ENCODE measurements at places on chromosomes 3 and 15. TPM values are rescaled to one million over a fixed set of nuclear protein-coding genes. Genes with fewer than 3 reads are reported as not detected.

DNA sequence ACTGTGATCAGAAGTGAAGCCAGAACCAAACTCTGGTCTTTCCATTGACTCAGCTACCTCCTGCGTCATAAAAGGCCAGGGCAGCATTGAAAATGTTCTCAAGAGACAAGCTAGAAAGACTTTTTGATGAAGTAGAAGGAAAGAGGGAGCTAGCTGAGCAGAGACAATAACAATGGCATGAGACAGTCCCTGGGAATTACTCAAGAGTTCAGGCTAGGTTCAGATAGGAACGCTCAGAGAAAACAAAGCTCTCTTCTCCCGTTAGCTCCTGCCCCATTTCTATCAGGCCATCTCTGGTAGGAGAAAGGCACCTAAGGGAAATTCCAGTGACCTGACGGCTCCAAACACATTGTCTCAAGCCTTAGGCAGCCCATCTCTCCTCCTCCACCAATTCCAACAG, 7.0 kb upstream of the OXTR start:
- DNase-seq = no peak

DNA sequence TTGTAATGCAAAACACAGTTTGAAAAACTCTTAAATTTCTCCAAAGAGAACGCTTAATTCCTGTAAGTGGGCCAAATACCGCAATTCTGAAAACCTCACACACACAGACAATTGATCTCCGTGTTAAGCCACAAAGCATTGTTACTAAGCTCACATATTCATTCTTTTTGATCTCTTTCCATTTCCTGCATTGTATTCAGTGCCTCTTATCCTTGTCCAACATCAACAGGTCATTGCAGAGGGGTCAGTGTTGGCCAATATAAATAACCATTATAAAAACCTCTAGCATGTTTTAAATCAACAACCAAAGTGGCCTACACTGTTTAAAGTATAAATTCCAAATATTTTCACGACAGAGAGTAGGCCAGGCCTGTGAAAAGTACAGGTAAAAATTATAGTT, 171.1 kb downstream of the PDZRN3 start:
- DNase-seq = no peak

C3orf70 gene
- polyA plus RNA-seq = 0.75 TPM

ANKUB1 gene
- polyA plus RNA-seq = not detected

GRCh38 chr3:119937229-119937628, 155.3 kb downstream of the NR1I2 start:
- no peak for DNase-seq

- no peak for DNase-seq
Observed at GRCh38 chr3:144852999-144853398, 881.4 kb downstream of the DIPK2A start.

- peak; percentile 41 for DNase-seq
Observed at GRCh38 chr3:48558493-48559134, 2.0 kb upstream of the PFKFB4 start.

GRCh38 chr3:126491221-126492013, 15.7 kb upstream of the ZXDC start:
- no peak for DNase-seq

DNA sequence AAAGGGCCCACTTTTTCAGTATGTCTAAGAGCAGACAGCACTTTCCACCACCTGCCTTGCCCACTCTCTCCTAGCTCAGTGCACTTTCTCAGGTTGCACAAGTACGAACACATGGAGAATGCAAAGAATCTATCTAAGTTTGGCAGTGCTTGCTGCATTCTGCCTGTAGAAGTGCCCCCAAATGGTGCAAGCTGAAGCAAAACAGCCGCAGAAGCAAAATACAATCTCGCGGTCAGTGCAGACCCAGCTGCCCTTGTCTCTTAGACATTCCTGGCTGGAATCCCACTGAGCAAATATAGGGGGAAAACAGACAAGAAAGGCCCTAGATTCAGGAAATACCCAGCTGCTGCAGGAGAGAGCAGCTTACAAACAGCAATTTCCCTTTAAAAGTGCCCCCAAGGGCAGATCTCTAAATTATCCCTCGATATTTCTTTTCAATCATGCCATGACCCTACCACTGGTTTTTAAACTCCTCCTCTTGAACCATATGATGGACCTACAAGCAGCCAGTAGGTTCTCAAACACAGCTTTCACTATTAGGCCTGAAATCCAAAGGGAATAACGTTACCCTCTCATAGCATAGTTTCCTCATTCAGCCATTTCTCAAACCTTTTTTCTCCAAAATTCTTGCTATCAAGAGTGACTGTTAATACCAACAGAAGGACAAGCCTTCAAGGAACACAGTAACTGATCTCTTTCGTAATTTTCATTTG, 67.0 kb downstream of the TNIK start:
- no peak for DNase-seq

- DNase-seq = no peak
Observed at GRCh38 chr3:123951522-123952447, 9.2 kb downstream of the CCDC14 start.

GRCh38 chr3:46695962-46696894, 2.7 kb upstream of the ALS2CL start:
- DNase-seq = peak; percentile 85

LRRC57 gene
- 13.7 TPM for polyA plus RNA-seq

DNA sequence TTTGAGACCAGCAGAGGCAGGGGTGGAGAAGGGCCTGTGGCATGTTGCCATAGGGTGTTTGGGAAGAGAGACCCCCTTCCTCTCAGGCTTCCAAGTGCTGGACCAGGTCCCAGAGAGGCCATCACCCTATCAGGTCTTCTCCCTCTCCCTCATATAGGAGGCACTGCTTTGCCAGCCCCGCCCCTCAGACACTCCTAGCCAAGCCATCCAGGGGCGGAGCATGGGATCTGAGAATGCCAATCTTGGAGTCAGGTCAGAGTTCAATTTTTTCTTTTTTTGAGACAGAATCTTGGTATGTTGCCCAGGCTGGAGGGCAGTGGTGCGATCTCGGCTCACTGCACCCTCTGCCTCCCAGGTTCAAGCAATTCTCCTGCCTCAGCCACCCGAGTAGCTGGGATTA, 32.7 kb downstream of the CRABP1 start:
- no peak for DNase-seq

SKOR1 gene
- 0.23 TPM for polyA plus RNA-seq

GRCh38 chr15:28109626-28110455, 10.7 kb upstream of the OCA2 start:
- DNase-seq = no peak

GRCh38 chr3:64150623-64151207, 74.6 kb downstream of the PRICKLE2 start:
- DNase-seq = peak; percentile 66

THAP10 gene
- 1.7 TPM for polyA plus RNA-seq

DNA sequence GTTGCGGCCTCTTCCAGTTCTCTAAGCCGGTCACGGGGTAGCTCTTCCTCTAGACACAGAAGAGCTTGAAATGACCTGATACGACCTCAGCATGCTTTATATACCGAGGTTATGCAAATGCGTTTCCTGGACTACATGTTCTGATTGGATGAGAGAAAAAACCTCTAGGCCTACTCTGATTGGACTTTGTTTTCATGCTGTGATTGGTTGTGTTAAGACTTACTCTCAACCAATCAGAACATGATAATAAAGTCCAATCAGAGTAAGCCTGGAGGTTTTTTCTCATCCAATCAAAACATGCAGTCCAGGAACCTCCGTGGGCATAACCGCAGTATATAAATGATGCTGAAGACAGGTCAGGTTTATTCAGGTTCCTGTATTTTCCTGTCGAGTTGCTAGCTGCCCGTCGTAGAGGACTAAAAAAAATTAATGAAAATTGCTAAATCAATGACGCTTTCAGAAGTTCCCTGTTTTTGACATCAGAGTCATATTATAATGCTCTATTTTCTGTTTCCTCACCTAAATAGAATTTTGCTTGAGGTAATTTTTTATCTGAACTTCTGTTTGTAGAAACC, 177.4 kb downstream of the POTEB3 start:
- DNase-seq = no peak

NEDD4 gene
- 1.8 TPM for polyA plus RNA-seq

TOP2B gene
- 33.1 TPM for polyA plus RNA-seq

- no peak for DNase-seq
Observed at GRCh38 chr3:85554153-85554552, 595.4 kb downstream of the CADM2 start.

DNA sequence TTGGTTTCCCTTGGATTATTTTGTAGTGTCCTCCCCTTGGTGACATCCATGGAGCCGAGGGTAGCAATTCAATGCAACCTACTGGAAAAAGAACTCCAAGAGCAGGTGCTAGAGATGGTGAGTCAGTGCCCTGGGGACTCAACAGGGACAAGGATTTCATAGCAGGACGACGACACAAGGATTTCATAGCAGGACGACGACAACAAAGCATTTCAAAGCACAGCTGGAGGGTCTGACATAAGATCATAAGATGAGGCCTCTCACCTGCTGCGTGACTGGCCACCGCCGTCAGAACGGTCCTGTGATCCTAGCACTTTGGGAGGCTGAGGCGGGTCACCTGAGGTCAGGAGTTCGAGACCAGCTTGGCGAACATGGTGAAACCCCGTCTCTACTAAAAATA, 22.5 kb downstream of the NRROS start:
- DNase-seq = no peak

GRCh38 chr3:65778968-65779367, 259.8 kb downstream of the MAGI1 start:
- DNase-seq = no peak

SGO1 gene
- not detected for polyA plus RNA-seq

- DNase-seq = no peak
Observed at GRCh38 chr3:53899750-53900149, 8.1 kb upstream of the SELENOK start.

GRCh38 chr3:146106986-146107385, 54.0 kb downstream of the PLOD2 start:
- no peak for DNase-seq
